ENCODE measurements at places on chromosomes 6 and 20. TPM values are rescaled to one million over a fixed set of nuclear protein-coding genes. Genes with fewer than 3 reads are reported as not detected.

- DNase-seq = no peak
Measured at GRCh38 chr6:164415832-164416563, 893.4 kb downstream of the C6orf118 start.

GRCh38 chr6:41064841-41065240, 7.3 kb downstream of the OARD1 start:
- no peak for DNase-seq

Gene GNMT
- total RNA-seq = not detected

- no peak for DNase-seq
Measured at GRCh38 chr6:100134703-100135102, 140.7 kb upstream of the MCHR2 start.

GRCh38 chr20:8456765-8457164, 324.7 kb downstream of the PLCB1 start:
- DNase-seq = no peak

Gene HLA-DRB1
- not detected for total RNA-seq

- DNase-seq = no peak
Measured at GRCh38 chr20:36215778-36216177, 20.5 kb upstream of the AAR2 start.

- DNase-seq = no peak
Measured at GRCh38 chr6:88216182-88216581, 50.0 kb upstream of the CNR1 start.

DNA sequence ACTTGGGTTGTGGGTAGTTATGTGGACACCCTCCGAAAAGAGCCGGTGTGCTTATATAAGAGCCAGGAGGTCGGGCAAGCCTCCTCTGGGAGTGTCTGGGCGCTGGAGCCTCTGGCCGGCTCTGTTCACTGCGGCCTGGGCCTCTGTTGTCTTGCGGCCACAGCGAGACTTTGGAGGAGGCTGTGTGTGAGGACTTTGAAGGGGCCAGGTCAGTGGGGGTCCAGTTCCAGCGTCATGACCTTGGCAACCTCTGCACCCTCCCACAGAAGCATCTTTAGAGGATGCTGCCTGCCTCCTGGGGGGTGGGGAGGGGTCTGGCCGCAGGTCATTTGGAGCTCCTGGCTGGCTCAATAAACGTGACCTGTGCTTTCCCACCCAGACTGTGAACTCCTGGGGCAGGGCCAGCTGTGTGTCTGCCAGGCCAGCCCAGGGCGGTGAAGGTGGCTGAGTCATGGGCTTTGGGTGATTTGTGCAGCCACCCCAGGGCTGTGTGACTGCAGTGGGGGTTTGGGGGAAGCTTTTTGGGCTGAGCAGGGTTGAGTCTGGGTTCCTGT, 1.2 kb downstream of the TCEA2 start:
- no peak for DNase-seq

- no peak for DNase-seq
Measured at GRCh38 chr6:113271437-113271836, 585.7 kb upstream of the MARCKS start.

Gene SIGLEC1
- total RNA-seq = not detected

DNA sequence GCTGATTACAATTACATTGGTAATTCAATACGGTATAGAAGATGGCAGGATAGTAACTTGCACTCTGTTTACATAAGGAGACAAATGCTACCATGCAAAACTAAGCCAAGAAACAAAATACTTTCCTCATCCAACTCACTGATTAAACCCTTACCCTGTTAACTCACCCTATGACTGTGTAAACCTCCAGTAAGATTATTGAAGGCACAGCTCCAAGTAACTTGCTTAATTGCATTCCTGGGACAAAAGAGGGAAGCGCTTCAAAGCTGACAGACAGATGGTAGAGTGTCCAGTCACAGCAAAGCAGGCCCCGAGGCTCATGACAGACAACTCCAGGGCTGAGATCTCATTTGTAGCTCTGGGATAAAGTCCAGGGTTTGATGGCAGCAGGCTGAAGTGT, 6.9 kb upstream of the KIF16B start:
- DNase-seq = no peak

Gene GSTA1
- not detected for total RNA-seq

DNA sequence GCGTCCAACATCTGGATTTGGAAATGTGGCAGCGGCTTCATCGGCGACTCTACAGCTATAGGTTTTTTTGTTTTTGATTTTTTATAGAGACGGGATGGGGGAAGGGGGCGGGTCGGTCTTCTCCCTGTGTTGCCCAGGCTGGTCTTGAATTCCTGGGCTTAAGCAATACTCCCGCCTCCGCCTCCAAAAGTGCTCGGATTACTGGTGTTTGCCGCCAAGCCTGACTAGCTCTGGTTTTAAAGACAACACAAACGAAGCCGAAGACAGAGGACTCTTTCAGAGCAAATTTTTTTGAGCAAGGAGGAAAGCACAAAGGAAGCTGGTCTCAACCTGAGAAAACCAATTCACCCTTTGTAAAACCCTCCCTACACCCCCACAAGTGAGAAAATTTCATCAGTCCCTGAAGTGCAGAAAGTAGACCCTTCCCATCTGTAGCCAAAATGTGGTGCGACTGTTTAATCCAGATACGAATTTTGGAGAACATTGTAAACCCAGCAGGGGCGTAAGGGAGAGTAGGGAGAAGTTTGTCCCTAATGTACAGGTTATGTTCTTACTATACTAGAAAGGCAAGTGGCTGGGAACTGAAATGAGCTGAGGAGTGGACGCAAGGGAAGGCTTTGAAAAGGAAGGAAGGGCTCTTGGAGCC, 185.9 kb downstream of the TRIM27 start:
- DNase-seq = no peak

DNA sequence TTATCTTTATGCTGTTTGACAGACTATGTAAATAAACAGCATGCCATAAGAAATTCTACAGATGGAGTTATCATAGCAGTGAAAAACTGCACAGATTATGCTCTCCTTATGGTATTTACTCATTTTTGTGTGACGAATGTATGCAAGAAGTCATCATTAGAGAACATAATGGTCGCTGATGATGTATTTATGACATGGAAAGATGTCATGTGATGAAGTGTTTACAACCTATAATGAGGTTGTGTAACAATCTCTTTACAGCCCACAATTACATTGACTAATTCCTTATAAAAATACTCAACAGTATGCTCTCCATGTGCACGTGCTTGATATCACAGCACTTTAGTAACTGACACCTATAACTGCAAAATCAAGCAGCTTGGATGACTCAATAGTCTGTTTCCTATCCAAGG, 192.4 kb downstream of the BMP2 start:
- DNase-seq = peak; percentile 6

GRCh38 chr20:17662333-17663039, 19.6 kb downstream of the RRBP1 start:
- DNase-seq = no peak

DNA sequence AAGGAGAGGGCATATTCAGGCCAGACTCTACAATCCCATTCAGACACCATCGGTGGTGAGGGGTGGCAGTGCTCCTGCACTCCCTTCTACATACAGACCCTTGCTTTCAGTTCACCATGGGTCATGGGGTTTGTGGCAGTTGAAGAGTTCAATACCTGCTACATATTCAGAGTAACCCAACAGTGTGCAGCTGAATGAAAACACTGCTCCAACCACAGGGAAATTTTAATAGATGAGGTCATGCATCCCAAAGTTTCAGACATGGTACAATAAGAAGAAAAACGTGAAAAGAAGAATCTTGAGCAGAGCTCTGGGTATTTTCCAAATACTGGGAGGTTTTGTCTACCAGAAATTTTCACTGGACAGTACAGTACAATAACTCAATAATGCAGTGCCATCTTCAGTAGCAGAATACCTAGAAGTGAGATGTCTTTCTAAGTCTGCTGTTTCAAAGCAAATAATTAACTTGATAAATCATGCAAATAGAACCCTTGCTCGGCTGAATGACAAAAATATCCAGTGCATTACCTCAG, 162.1 kb downstream of the PTPRK start:
- no peak for DNase-seq

- DNase-seq = no peak
Measured at GRCh38 chr6:52493669-52494068, 73.5 kb downstream of the EFHC1 start.

DNA sequence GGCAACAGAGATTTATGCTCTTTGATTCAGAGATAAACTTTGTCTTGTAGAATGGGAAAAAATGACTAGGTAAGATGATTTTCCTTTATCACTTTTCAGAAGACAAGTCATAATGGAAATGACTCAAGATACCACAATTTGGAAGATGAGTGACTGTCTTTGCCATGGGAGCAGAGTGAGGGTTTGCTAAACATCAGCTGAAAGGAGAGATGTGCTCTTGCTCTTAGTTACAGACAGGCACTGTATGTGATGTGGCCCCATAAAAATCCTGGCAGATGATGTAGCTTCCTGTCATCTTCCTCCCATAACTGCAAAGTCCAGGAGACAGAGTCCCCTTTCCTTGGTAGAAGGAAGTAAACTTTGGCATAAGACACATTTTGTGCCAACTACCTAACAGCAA, 47.6 kb downstream of the BACH2 start:
- no peak for DNase-seq

Gene NNAT
- 2.1 TPM for total RNA-seq

Data from HT-29 (cell line).